ENCODE measurements at places on chromosomes 1 and 21.

- no peak for DNase-seq
Measured at GRCh38 chr21:45110873-45111624, 36.7 kb downstream of the ADARB1 start.

- DNase-seq: no peak
Measured at GRCh38 chr21:24824209-24824608, 783.1 kb downstream of the MRPL39 start.

DNA sequence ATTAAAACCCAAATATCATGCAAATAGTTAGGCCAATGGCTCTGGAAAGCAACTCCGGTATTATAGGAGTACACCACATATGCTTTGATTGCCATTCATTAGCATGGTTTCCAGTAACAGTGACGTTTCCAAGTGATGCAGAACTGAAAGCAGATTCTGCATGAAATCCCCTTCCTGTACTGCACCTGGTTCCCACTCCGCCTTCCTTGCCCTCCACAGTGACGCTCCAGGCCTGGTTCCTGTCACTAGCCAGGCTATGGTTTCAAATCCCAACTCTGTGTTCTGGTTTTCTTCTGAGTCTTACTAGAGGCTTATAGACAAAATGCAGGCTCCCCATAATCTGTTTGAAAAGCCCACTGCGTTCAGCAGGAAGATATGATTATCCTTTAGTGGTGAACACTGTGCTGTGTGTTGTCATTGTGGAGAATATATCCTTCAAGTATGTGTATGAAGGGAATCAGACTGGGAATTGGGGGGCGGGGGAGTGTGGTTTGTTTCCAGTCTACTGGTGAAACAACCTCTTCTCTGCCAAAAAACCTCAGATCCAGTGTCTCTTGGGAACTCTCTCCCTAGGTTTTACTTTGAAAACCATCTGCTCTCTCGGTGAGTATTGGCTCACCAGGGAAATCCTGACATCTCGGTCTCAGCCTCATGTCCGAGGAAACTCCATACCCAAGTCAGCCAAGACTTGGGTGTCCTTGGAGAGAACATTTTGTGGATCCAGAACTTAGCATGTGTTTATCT lies 78.7 kb downstream of the TYW3 start:
- DNase-seq: no peak

DNA sequence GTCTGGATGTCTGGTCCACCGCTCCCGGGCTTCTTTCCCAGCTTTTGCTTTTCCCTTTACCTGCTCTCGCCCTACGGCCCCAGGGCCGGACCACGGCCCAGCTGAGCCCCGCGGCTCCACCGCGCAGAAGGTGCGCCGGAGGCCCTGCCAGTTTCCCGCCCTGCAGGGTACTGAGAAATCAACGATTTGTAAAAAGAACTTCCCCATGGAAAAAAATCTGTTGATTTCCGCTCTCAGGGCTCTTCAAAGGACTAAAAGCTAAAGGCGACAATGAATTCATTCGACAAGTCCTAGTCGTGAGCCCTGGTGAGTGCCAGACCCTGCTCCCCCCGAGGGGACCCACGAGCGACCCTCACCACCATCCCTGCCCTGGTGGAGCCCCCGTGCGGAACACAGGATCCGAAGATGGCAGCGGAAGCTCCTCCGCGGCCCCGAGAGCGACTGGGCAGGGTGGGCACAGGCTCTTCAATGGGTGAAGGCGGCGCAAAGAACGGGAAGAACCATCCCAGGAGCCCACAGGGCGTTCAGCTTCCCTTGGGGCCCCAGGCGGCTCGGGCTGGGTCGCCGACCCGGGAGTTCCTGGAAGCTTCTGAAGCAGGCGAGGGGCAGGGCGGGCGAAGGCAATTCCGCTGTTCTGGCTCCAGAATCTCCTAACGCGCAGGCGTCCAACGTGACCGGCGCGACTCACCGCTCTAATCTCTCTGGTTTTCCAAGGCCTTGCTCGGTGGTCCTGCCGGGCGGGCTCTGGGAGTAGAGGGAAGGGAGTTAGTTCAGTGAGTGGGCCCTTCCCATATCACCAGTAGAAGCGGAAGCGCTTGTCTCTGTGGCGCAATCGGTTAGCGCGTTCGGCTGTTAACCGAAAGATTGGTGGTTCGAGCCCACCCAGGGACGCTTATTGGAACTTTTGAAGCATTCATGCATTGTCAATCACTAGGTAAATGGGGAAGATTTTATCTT lies 6.6 kb upstream of the RNU1-2 start:
- DNase-seq: peak; percentile 33

DNA sequence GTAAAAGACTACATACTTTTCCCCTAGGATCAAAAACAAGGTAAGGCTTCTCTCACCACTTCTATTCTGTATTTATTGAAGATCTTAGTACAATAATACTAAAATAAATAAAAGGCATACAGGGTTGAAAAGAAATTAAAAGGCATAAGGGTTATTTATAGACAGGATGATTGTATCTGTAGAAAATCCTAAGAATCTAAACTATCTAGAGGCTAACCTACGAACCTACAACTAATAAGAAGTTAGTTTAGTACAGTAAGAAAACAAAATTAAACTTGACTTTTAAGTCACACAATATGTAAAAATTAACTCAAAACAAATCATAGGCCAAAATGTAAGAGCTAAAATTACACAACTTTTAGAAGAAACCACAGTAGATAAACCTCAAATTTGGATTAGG lies 50.4 kb upstream of the ADAM30 start:
- no peak for DNase-seq

- DNase-seq: no peak
Measured at GRCh38 chr1:230016159-230016558, 50.9 kb upstream of the GALNT2 start.

DNA sequence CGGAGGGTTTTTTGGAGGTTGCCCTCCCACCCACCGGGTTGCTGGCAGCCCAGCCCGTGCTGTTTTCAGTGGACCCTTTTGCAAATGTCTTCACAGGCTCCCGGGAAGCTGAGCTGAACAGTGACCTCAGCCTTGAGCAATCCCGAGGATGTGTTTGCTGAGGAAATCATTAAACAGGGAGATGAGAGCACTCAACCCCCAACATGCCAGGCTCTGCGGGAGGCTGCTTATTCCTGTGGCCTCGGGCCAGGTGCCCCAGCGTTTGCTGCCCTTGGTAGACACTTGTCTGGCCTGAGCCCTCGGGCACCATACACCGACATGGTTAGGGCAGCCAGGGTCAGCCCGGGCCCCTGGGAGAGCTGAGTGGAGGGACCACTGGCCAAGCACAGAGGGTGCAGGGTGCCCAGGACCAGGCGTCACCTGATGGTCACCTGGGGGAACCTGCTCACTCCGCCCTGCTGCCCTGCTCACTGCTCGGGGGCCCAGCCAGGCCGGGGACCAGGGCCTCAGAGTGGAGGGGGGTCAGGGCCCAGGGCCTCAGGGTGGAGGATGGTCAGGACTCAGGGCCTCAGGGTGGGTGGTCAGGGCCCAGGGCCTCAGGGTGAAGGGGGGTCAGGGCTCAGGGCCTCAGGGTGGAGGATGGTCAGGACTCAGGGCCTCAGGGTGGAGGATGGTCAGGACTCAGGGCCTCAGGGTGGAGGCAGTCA lies 42.5 kb upstream of the POFUT2 start:
- DNase-seq: no peak

DNA sequence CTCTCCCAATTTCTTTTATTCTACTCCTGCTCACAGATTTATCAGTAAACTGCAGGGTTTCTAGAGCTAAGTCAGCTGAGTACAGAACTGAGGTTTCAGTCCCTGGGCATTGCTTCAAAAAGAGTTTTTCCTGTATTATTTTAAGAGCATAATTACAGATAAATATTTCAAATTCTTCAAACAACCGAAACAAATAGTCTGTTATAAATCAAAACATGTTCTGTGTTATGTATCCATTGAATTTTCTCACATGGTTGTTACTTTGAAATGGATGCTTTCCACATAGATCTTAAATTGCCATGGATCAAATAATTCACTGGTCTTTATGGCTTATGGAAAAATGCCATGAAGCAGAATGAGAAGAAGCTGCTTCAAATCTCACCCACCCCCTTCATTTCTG lies 64.5 kb downstream of the LRRC8C start:
- DNase-seq: no peak

DNA sequence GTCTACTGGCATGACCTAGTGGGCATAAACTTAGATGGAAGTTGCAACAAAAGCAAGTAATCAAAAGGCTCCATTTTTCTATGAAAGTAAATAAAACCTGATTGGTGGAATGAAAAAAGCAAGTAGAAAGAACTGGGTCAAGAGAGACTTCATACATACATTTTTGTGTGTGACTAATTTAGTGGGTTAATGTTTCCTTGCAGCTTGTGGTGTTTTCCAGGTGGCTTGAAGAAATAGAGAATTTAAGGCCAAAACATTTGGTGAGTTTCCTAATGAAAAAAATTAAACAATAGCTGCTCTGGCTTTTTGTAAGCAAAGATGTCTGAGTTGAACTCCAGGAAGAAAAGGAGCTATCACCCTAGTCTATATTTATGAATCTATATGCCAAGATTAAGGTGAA lies 71.0 kb downstream of the ZC3H11B start:
- DNase-seq: no peak

GRCh38 chr1:175422156-175422555 lies 229.6 kb upstream of the KIAA0040 start:
- no peak for DNase-seq

- no peak for DNase-seq
Measured at GRCh38 chr1:60899464-60899863, 182.9 kb upstream of the NFIA start.

DNA sequence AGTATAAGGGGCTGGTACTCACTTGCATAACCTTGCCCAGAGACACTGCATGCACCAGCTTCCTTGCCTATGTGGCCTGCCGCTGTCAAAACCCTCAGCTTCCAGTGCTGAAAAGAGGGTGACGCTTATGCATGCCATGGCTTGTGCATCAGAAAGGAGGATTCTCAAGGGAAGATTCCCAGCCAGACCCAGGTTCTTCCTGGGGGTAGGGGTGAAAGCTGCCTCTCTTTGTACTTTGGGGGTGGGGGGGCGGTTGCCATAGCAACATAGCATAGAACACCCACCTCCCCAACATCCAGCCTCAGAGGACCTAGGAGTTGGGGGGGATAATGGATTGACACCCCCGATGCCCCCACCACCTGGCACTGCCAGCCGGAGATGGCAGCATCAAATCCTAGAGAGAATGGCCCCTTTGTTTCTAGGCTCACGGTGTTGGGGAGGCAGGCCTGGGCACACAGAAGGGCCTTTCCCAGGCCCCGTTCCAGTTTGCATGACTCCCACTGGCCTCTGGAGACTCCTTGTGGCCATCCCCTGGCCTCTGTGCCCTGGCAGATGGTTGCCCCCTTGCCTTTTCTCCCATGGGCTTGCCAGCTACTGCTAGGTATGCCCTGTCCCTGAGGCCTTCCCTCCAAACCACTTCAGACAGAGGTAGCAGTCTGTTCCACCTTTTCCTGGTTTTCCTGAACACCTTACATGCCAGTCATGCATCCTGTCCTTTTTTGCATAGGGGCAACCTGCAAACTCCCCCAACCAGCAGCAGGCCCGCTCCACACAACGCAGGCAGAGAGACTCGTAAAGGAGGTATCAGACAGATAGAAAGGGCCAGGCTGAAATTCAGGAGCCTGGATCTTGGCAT lies 44.6 kb downstream of the RHBG start:
- DNase-seq: no peak

DNA sequence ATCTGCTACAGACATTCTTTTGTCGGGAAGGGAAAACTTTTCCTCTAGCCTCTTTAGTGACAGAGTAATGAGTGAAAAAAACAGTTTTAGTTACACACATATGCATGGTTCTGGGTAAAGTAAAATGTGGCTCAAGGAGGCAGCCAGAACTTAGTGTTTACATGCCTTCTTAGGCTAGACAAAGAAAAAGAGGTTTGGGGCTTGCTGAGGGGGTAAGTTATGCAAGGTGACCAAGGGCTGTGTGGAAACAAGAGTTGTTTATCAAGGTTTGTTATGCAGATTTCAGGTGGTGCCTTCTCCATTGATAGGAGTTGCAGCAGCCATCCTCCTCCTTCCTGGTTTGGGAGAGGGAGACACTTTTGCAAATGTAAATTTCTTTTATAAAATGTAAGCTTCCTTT lies 66.5 kb upstream of the RAB3GAP2 start:
- DNase-seq: no peak

GRCh38 chr1:43272161-43272560 lies 2.4 kb downstream of the TMEM125 start:
- no peak for DNase-seq

DNA sequence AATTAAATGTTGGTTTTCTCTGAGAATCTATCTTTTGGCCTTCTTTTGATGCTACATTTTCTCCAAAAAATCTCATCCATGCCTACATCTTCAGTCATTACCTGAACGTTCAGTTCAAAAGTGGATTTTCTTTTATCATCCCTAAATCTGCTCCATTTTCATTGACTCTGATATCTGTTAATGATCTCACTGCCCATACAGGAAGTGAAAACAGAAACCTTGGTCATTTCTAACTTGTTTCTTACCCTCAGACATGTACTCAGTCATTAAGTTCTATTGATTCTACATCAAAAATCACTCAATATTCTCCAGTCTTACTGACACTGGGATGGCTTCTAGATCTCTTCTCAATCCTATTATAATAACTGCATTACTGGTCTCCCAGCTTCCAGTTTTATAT lies 22.7 kb downstream of the PRKACB start:
- DNase-seq: no peak

- no peak for DNase-seq
Measured at GRCh38 chr1:248152056-248152827, 7.3 kb downstream of the OR2M5 start.

GRCh38 chr1:52814465-52814864 lies 28.1 kb upstream of the ZYG11A start:
- DNase-seq: no peak

DNA sequence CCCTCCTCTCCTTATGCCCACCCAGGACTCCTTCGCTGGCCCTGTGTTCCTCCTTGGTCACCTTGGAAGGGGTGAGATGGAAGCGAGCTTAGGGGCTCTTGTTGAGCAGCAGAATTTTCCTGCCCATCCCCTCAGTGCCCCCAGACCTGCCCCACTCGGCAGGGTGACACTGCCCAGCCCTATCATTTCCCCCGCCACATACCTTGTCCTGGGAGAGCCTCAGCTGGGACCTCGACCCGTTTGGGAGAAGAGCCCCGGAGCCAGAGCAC lies 1.4 kb upstream of the FNDC5 start:
- no peak for DNase-seq

GRCh38 chr1:200971428-200971903 lies 52.0 kb downstream of the KIF21B start:
- DNase-seq: no peak

GRCh38 chr21:41542727-41543126 lies 34.8 kb upstream of the TMPRSS2 start:
- DNase-seq: no peak

DNA sequence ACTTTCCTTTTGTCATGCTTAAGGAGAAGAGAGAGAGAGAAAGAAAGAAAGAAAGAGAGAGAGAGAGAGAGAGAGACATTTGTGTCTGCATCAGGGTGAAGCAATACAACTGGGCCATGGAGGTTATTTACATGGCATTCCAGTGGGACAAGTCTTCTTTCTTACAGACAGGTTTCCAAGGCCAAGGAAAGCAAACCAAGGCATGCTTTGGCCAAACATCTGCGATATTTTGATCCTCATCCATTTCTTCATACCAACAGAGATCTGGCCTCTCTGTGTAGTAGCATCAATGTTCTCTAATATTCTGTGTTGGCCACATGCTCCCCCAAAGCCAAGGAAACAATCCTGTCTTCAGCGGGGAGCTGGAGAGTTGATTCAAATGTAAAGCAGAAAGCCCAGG lies 292.1 kb downstream of the SETD4 start:
- DNase-seq: no peak

GRCh38 chr1:177913762-177914540 lies 55.9 kb downstream of the SEC16B start:
- DNase-seq: no peak
